ENCODE measurements at places on chromosomes 16 and 17.

- DNase-seq, result no peak
These were observed 90.5 kb downstream of the ADAMTS18 start for GRCh38 chr16:77344341-77344740.

GRCh38 chr16:47377154-47377553 lies 83.7 kb downstream of the ITFG1 start:
- no peak for DNase-seq

DNA sequence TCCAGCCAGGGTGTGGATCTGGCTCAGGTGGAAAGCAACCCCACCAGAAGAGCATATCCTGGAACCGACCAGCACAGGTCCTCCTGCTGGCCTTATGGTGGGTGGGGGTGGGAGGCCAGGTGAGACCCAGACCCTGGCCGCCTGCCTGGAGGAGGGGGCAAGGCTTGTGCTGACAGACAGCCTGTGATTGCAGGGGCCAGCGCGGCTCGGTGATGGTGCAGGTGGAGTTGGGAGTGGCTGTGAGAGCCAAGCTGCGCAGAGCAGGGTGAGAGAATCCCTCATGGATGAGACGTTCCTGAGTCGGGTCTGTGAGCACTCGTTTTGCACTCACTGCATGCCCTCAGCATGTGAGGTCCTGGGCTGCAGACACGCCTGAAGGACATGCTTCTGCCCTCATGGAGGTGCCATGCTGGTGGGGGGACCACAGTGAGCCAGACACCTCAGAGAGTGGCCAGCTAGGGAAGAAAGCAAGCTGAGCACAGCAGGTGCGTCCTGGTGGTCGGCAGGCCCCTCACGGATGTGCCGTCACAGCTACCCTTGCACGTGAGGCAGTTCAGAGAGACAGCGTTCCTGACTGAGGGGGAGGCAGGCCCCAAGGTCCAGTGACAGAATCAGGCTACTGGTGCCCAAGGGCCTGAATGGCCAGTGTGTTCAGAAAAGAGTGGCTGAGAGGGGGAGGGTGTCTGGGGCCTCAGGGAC lies 3.8 kb upstream of the KCNJ12 start:
- DNase-seq, result no peak

DNA sequence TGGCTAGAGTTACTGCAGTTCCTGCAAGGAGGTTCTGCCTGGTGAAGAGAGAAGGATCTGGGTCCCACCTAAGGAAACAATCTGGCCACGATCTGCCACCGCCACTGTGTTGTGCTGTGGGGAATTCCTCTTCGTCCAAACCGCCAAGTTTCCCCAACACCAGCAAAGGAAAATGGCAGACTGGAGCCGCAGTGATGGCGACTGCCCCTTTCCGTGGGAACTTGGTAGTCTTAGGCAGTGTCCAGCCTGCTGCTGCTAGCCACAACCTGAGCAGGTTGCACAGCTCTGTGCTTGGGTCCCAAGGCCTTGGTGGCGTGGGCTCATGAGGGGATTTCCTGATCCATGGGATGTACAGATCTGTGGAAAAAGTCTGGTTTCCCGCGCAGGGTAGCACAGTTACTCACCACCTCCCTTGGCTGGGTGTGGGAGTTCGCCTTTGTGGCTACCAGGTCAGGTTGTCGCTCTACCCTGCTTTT lies 28.6 kb downstream of the NFATC3 start:
- DNase-seq, result no peak

- DNase-seq, result no peak
These were observed 989 bp upstream of the GALK1 start for GRCh38 chr17:75765981-75766380.

All from NCI-H748 treated with DMSO at 0.1 percent for 48 hours (cell line).